ENCODE measurements at places on chromosomes 2 and 18. TPM values are rescaled to one million over a fixed set of nuclear protein-coding genes. Genes with fewer than 3 reads are reported as not detected.

- DNase-seq, result no peak
These were observed 41.9 kb downstream of the LRRFIP1 start for GRCh38 chr2:237669283-237669627.

GRCh38 chr2:156329927-156330726 is 2.4 kb downstream of the NR4A2 start:
- DNase-seq, result no peak

- no peak for DNase-seq
These were observed 29.4 kb downstream of the SPRED2 start for GRCh38 chr2:65402780-65403528.

DNA sequence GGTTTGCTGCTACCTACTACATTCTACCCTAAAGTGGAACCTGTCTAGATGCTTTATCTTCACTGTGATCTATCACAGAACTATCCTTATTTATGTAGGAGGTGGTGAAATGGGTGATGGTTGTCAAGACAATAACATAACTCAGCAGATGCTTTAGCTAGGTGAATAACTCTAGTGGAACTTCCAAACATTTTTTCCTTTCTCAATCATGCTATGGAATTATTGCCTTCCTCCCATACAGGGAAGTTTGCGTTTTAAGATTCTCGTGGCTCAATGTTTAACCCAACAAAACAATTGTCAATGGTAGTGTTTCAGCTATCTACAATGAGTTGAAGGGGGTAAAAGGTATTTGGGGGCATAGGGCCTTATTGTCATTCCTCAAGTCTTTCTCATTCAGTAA is 82.6 kb upstream of the GLI2 start:
- no peak for DNase-seq

DNA sequence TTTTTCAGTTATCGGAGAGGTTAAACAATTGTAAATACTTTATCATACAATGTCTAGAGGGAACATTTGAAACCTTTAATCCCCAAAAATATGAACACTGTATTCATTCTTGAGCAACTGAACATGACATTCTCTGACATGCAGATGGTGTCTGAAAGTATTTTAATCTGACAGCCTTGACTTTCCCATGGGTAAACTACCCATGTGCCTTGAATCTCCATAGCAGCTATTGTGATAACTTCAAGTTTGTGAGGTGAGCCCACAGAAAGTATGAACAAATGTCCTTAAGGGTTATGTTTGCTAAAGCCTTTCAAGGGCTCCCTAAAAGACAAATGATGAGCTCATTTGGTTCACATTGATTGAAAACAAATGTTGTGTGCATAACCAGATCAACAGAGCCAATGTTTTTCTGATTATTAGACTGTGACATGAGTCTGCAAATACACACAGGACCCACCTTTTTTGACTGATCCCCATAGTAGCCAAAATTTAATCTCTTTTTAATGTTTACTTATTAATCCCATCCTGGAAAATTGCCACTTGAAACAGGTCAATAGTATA is 1326.0 kb downstream of the LRP1B start:
- no peak for DNase-seq

The DNER gene
- total RNA-seq, result 2.9 TPM

The LGALSL gene
- total RNA-seq, result 20.2 TPM

The FMNL2 gene
- 23.7 TPM for total RNA-seq
